ENCODE measurements at places on chromosomes 1 and 21. TPM values are rescaled to one million over a fixed set of nuclear protein-coding genes. Genes with fewer than 3 reads are reported as not detected.

The TMEM63A gene
- total RNA-seq = 3.6 TPM

The RGS13 gene
- total RNA-seq = not detected

The ETNK2 gene
- 13.0 TPM for total RNA-seq

The EPHB2 gene
- total RNA-seq = 26.6 TPM

The LRRC7 gene
- 0.13 TPM for total RNA-seq

The MR1 gene
- 1.9 TPM for total RNA-seq

The GFI1 gene
- total RNA-seq = not detected

The BMP8A gene
- 0.13 TPM for total RNA-seq

The ATF3 gene
- 1.0 TPM for total RNA-seq

The STUM gene
- total RNA-seq = 0.25 TPM

Measured in dermis microvascular lymphatic vessel endothelial cell (primary cell).